ENCODE measurements at places on chromosomes 6 and 20. TPM values are rescaled to one million over a fixed set of nuclear protein-coding genes. Genes with fewer than 3 reads are reported as not detected.

- DNase-seq = no peak
These were observed 75.8 kb downstream of the PREP start for GRCh38 chr6:105326833-105327770.

- DNase-seq = no peak
These were observed 3.5 kb downstream of the DLL1 start for GRCh38 chr6:170287371-170287876.

DNA sequence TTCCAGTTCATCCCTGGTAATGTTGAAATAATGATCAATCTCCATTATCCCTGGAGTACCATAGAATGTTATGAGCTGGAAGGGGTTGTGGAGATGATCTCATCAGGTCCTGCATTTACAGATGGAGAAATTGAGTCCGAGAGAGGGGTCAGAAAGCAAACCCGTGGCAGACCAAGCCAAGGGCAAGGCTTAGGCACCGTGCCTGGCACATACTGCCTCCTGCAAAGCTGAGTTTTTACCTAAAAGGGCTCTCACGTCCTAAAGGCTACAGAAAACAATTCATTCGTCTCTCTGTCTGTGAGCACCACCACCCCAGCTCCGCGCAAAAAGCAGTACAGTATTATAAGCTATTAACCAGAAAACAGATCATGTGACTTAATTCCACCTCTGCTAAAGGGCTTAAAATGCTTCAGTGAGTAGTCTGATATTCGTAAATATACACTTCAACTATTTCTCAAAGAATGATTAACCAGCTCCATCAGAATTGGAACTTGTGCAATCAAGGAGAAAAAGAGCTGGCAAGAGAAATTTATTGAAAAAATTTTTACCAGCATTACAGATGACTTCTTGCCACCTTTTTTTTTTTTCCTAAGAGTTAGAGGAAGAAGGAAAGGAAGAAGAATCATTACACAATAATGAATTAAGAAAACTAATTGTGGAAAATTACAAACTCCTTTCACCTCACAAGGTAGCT is 3.4 kb upstream of the PARD6B start:
- DNase-seq = peak; percentile 43

GRCh38 chr6:6811128-6812009 is 222.8 kb downstream of the LY86 start:
- DNase-seq = no peak

- no peak for DNase-seq
These were observed 25.8 kb upstream of the TPBG start for GRCh38 chr6:82337688-82338257.

- DNase-seq = no peak
These were observed 2.9 kb downstream of the NKAIN2 start for GRCh38 chr6:123806561-123806960.

- no peak for DNase-seq
These were observed 28.3 kb downstream of the L3MBTL3 start for GRCh38 chr6:130046671-130047070.

DNA sequence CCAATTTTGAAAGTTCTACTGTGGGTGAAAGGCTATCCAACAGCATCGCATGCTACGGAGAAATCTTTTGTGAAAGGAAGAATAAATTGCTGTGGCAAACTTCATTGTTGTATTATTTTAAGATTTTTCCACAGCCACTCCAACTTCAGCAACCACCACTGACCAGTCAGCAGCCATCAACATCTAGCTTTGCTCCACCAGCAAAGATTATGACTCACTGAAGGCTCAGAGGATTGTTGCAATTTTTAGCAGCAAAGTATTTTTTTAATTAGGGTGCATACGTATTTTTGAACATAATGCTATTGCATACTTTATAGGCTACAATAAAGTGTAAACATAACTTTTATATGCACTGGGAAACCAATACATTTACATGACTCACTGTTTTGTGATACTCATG is 493.5 kb downstream of the TFAP2A start:
- DNase-seq = no peak

DNA sequence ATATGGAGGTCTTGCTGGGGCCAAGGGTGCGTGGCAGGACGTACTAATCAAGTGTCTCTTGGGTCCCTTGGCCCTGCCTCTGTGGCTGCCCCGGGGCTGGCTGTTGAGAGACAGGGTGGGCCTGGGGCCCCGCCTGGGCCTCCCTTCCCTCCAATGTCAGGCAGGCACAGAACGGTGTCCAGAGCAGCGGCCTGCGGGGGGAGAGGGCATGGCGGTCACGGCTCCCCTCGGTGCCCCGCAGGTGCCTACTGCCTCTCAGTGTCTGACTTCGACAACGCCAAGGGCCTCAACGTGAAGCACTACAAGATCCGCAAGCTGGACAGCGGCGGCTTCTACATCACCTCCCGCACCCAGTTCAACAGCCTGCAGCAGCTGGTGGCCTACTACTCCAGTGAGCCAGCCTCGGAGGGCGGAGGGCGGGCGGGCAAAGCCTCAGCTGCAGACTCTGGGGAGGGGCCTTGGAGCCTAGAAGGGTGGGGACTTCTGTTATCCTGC is 50.0 kb downstream of the SRC start:
- peak; percentile 65 for DNase-seq

DNA sequence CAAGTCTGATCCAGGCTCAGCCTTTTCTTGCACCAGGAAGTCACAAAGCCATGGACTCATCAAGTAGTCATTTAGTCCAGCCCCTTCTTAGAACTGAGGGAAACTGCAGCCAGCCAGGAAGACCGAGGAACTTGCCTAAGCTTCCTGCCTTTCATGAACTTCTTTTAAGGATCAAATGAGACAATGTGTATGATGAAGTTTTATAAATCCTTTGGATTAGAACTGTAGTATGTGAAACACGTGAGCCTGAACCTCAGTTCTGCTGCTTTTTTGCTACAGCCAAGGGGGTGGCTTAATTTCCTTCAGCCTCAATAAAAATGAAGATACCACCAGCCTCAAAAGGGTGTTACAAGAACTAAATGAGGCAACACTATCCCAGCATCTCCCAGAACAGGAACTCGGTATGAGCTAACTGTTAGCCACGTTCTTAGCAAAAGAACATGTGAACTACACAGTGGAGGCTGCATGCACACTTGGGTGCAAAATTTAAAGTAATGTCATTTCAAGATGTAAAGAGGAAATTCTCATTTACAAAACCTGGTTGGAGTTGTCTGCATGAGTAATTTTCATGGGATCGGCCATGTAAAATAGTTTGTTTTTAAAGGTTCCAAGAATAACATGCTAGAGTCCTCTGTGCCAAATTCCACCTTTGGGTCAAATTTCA is 76.0 kb upstream of the TBC1D7 start:
- DNase-seq = no peak

The CAGE1 gene
- polyA plus RNA-seq = not detected

GRCh38 chr6:43263314-43264178 is 20.3 kb downstream of the TTBK1 start:
- DNase-seq = peak; percentile 46

The ANGPT4 gene
- 0.06 TPM for polyA plus RNA-seq

GRCh38 chr20:33299111-33299603 is 16.1 kb downstream of the BPIFB1 start:
- peak; percentile 51 for DNase-seq

GRCh38 chr6:47352194-47352920 is 42.7 kb upstream of the TNFRSF21 start:
- no peak for DNase-seq

DNA sequence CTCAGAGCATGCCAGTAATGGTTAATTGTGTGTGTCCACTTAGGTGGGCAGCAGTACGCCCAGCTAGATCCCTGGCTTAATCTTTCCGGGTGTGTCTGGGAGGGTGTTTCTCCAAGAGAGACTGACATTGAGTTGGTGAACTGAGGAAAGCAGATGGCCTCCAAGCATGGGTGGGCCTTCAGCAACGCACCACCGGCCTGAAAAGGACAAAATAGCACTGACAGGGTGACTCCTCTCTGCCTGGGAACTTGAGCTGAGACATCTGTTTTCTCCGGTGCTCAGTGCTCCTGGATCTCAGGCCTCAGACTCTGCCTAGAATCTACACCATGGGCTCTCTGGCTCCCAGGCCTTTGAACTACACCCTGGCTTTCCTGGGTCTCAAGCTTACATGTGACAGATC is 43.2 kb downstream of the C6orf118 start:
- no peak for DNase-seq

GRCh38 chr6:3650076-3650958 is 101.2 kb downstream of the PXDC1 start:
- no peak for DNase-seq

The CST7 gene
- 1.2 TPM for polyA plus RNA-seq

DNA sequence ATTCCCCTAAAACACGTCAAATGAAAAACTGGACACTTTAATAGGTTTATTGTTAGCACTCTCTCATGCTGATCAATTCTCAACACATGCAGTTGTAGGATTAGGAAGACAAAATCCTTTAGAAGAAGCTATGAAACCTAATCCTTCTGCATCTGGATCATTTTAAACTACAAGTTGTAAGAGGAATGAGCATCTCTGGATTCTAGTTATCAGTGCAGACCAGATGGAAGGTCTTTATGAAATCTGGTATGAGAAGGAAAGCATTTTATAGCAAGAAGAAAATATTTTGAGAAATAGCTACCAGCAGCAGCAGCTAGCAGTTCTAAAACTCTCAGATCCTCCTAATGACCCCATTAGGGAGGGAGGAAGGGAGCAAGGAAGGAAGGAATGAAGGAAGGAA is 4.1 kb downstream of the HTR1E start:
- DNase-seq = no peak

The FOXS1 gene
- 6.5 TPM for polyA plus RNA-seq

DNA sequence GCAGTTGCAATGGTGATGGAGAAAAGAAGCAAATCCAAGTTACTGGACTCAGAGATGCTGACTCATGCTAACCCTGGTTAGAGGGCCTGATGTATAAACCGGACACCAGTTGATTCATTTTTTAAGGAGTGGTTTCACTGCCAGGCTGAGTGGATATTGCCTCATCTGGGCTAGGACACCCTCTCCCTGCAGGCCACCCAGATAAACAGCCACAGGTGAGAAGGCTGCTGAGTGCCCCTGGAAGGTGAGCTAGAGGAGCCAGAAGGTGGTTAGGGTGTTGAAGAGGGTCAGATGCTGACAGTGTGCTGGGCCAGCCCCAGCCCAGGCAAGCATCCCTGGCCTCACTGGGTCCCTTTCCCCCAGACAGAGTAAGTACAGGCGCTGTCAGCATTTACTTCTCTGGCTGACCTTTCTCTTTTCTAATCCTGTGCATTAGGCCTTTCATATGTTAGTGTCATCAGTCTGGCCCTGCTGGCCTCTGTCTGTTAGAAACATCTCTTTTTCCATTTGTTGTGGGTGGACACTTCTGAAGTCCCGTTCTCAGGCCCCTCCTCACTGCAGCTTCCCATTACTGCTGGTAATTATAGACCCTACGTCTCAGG is 13.5 kb downstream of the EPB41L1 start:
- DNase-seq = no peak

GRCh38 chr6:161353208-161353613 is 79.3 kb upstream of the AGPAT4 start:
- DNase-seq = no peak

The CRIP3 gene
- polyA plus RNA-seq = 6.4 TPM

The ARMH2 gene
- polyA plus RNA-seq = not detected

The KCTD20 gene
- 49.2 TPM for polyA plus RNA-seq

- DNase-seq = no peak
These were observed 2.5 kb upstream of the TEAD3 start for GRCh38 chr6:35499372-35499771.

DNA sequence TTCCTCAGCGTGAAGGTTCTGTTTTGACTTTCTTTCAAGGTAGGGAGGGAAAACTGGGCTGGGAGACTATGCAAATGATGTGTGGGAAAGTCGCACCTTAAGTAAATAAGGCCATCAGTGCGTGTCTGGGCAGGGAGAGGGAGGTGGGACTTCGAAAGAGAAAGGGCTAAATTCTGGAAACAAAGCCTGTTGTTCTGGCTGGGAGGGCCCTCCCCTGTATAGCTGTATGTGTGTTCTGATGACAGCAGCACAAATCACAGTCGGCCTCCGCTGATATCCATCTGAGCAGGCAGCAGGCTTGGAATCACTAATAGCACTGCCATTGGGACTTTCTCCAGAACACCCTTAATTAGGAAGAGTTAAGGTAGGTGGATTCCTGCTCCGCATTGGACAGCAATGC is 19.2 kb downstream of the JAG1 start:
- no peak for DNase-seq

DNA sequence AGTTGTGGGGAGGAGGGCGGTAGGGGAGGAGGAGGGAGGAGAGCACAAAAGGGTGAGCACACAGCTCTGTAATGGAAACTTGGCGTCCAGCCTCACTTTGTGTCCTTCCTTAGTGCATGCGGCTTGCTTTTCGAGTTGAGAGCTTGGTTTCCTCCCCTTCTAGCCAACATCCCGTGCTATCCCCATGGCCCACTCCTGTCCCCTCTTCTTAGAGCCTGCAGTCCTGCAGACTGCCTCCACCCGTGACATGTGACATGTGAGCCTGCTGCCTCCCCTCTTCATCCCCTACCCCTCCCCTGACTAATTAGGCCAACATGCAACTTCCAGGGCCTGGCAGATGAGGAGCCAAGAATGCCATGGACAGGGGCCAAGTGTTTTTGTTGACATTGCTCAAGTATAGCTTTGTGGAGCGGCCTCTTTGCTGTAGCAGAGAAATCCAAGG is 63.2 kb downstream of the SLC24A3 start:
- DNase-seq = no peak

DNA sequence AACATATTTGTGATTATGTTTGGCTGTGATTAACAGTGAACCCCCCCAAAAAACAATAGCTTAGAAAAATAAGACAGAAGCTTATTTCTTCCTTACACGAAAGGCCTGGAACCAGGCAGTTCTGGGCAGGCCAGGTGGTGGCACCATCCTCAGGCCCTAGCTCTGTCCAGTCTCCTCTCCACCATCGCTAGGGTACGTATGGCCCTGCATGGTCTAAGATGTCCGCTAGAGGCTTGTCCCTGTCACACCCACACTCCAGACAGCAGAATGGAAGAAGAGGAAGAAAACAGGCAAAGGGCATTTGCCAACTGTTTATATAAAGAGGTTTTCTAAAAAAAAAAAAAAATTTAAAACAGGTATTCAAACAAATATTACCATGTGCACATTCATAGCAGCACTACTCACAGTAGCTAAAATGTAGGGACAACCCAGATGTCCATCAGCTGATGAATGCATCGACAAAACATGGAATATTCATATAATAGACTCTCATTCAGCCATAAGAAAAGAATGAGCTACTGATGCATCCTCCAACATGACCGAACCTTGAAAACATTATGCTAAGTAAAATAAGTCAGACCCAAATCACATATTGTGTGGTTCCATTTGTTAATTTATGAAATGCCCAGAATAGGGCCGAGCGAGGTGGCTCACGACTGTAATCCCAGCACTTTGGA is 6.7 kb downstream of the TGM3 start:
- no peak for DNase-seq

GRCh38 chr20:25223179-25223661 is 24.7 kb upstream of the PYGB start:
- no peak for DNase-seq

- DNase-seq = no peak
These were observed 423.4 kb upstream of the IMPG1 start for GRCh38 chr6:76495909-76496308.

Measured in left lung (tissue), 14 donors.